Esophagus squamous epithelium (tissue), 5 donors: ENCODE measurements at places on chromosomes 3 and 15.

DNA sequence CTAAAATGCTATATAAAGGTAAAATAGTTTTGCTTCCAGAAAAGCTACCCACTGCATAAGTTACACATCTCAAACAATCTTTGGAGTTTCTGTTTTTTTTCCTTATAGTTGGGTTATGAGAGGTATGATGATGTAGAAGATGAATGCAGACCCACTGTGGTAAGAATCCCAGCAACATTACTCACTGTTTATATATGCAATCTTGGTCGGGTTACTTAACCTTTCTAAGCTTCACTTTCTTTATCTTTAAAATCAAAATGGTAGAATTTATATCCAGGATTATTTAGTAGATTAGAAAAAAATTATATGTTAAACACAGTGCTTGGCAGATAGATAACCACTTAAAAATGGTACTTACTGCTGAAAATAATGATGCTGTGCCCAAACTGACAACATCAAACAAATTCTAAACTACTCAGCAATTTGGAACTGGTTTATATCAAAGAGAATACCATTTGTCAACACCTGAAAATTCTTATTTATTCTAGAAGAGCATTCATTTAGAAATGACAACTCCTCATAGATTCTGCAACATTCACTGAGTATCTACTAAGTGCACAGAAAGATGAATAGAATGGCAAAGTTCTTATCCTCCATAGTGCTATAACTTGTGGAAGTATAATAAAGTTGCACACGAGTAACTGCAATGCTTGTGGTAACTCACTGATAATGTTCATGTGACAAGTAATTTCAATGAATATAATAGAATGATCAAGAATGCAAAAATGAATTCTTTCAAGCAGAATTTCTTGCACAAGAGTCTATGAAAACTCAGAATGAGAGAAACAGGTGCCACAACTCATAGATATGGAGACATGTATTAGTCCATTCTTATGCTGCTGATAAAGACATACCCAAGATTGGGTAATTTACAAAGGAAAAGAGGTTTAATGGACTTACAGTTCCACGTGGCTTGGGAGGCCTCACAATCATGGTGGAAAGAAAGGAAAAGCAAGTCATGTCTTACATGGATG lies 129.0 kb upstream of the SLC7A14 start:
- no peak for DNase-seq

GRCh38 chr3:65995030-65995429 lies 43.7 kb downstream of the MAGI1 start:
- no peak for DNase-seq

GRCh38 chr3:42190701-42191442 lies 75.1 kb downstream of the CCK start:
- no peak for DNase-seq

- no peak for DNase-seq
These were observed 104.9 kb upstream of the ZBED2 start for GRCh38 chr3:111700054-111700453.

- no peak for DNase-seq
These were observed 41.7 kb downstream of the ARIH1 start for GRCh38 chr15:72515591-72516389.

GRCh38 chr3:9810433-9810770 lies 340 bp downstream of the TTLL3 start:
- no peak for DNase-seq

GRCh38 chr3:138781012-138781470 lies 53.7 kb downstream of the PIK3CB start:
- no peak for DNase-seq
